ENCODE measurements at places on chromosomes 5 and 9.

DNA sequence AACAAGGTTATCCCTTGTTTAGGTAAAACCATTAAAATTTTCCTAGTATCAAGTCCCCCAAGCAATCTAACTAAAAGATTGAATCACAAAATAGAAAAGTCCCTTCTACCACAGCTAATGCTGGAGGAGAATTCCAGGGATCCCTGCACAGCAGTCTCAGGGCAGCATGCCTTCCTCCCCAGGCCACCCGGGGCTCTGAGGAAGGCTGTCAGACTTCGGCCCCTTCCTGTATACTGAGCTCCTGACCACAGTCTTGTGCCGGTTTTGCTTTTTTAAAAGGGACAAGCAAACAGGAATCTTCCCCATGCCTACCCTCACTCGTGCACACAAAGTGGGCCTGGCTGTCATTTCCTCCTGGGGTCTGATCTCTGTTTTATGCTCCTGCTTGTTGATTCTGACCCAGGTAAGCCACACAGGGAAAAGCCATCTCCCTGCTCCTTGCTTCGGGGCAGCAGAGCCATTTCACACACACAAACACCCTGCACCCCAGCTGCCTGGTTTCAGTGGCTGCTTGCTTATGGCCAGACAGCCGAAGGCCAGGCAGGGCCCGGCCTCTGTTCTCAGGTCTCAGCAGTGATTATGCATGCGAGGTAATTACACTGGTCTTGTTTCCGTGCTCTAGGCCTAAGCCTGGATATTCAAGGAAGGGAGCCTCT lies 211.9 kb downstream of the NXNL2 start:
- DNase-seq: no peak

GRCh38 chr9:134396825-134397224 lies 70.6 kb downstream of the RXRA start:
- no peak for DNase-seq

- no peak for DNase-seq
These were observed 30.2 kb upstream of the GRHPR start for GRCh38 chr9:37392272-37392671.

GRCh38 chr5:178991190-178992145 lies 3.7 kb downstream of the GRM6 start:
- no peak for DNase-seq

DNA sequence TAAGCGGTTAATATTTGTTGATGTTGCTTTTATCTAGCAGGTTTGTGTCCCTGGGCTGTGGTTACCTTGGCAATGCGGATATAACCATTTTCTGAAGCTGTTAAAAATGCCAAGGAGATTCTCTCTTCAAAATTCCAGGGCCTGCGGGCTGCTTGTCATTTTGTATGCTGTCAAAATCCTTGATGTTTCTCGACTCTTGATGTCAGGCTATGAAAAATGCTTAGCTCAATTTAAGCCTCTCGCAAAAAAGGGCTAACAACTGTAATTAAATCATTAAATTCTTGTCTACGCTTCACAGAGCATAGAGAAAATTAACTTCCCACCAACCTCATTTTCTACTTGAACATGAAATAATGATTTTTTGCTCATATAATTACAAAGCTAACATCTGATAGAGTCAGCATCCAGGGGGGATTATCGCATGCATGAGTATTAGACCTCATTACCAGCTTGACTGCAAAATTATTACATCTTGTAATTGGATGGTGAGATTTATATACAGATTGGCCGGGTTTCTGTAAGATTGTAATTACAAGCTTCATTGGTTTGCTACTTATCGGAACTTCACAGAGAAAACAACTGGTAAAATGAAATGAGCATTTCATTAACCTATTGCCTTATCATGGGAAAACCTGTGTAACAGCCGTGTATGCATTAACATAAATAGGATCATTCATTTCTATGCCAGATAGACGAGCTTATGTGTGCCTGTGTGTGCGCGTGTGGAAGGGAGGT lies 83.1 kb upstream of the IRX1 start:
- no peak for DNase-seq

- peak; percentile 91 for DNase-seq
These were observed 12.5 kb upstream of the CTSL start for GRCh38 chr9:87713278-87713987.

GRCh38 chr5:28249771-28250415 lies 1211.5 kb upstream of the CDH9 start:
- DNase-seq: no peak

DNA sequence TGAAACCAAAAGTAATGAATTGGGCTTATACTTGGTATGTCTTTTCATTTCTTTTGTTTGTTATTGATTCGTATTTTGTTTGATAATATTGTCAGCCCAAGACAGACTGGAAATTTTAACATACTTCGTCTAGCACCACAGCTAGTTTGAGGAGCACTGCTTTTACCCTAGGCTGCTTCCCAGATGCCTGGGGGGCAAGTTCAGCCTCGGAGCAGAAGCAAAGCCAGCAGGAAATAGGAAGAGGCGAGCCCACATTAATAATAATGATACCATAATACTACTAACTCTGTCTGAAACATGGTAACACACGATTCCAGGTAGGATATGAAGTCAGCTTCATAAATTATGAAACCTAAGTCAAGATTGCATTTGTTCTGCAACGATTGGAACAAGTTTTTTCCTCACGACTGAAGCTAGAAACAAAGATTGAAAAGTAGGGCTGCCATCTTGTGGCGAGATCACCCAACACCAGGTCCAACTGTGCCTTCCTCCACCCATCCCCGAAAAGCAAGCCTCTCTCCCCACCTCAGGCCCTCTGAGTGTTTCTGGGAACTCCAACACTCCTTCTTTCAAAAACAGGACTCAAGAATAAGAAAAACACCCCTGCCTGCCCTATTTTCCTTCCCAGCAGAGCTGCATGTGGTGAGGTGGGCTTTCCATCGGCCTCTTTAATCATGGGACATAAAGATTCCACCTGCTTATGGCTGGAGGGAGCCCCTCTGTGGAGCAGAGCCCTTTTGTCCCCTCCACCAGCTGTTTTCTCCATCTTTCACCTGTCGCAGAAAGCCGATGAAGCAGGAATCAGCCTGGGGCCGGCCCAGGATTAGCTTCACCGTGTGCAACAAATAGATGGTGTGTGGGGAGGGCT lies 236.4 kb downstream of the CAAP1 start:
- no peak for DNase-seq

GRCh38 chr9:86135371-86135770 lies 36.0 kb upstream of the GOLM1 start:
- DNase-seq: no peak

DNA sequence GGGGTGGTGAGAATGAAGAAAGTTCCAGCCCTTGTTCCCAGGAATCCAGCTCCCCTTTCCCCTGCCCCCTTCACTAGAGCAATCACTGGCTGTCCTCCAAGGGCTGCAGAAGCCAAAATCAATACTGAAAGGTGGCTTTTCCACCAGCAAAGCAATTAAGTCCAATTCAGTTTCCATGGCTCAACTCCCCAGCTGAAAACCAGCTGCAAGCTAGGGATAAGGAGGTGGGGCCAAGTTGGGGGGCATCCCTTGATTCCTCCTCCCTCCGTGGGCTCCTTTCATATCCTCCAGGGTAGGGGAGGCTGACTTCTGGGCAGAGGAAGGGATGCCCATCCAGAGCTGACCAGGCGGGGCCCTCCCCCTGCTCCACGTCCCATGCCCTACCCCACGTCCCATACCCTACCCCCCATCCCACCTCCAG lies 22.7 kb downstream of the CAMK2A start:
- DNase-seq: no peak

DNA sequence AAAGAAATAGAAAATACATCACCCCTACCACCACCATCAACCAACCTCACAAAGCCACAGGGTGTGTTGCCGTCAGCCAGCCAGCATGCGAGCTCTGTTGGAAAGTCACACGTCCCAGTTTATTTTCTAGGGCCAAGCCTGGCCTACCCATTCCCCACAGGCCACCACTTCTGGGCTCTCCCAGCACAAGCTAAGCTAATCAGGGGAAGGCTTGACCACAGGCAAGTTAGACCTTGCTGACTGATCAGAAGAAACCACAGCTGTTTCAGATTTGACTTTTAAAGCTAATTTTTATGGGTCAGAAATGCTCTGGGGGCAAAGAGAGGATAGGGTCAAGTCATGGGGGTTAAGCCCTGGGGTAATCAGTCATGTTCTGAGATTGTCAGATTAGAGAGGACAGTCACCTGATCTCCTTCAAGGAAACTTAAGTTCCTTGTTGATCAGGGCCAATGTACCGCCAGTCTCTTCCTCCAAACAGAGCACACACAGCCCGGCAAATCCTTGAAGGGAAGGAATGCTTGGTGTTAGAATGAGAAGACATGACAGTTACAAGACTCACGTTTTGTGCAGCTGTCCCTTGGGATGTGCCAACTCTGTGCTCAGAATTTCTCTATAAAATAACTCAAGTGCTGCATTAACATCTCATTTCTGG lies 7.6 kb downstream of the SHB start:
- peak; percentile 30 for DNase-seq

DNA sequence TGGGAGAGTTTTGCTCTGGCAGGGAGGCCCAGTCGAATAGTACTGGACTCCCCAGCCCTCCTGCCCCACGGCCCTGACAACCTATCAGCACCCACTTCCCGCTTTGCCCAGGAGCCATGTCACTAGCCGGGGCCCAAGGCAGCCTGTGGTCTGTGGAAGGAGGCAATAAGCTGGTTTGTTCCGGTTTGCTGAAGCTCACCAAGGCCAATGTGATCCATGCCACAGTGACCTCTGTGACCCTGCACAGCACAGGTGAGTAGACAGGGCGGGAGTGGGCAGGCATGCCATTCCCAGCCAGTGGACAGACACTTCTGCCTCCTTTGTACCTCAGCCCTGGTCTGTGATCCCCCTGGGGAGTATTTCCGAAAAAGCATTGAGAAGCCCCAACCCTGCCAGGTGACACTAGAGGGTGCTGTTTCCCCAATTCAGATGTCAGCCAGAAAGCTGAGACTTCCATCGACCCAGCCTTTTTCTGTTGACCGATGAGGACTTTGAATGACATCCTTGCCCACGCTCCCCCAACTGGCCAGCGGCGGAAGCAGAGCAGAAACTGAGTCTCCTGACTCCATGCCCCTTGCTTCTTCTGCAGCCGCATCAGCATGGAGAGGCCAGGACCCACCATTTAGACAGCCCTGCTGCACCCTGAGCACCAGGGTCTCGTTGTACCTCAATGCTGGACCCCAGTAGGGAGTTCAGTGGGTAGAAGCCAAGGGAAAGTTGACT lies 9.6 kb downstream of the PCYOX1L start:
- DNase-seq: peak; percentile 72

- DNase-seq: no peak
These were observed 18.1 kb downstream of the YTHDC2 start for GRCh38 chr5:113531481-113532159.

- no peak for DNase-seq
These were observed 25.1 kb downstream of the CRB2 start for GRCh38 chr9:123380852-123381705.

GRCh38 chr5:53490747-53491146 lies 10.3 kb downstream of the FST start:
- no peak for DNase-seq

DNA sequence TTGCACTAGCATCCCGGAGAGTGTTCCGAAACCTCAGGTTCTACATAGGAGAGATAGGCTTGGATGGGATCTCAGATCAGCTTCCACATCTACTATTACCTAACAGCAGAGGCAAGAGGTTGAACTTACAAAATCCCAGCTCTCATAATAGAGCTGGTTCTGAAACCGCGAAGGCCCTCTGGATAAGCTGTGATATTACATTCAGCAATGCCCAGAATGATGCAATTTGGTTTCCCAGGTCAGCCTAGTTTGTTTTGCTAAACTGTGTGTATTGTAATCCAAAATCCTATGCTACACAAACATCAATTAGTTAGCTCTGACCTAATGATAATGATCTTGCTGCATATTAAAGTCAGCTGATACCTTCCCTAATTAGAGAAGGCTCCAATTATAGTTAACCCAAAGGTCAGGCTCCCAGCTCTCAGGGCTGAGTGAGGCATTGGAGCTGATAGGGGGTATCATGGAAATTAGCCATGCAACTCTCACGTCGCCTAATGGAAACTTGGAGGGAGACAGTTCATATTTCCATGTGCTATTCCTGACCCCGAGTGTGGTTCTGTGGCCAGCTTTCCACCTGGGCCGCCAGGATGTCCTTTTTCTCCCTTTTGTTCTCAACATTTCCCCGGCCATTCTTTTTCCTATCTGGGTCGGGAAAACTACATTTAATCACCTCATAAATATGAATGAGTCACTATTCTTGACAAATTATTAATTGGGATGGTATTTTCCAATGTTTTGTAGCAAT lies 278.4 kb upstream of the IRX1 start:
- no peak for DNase-seq

DNA sequence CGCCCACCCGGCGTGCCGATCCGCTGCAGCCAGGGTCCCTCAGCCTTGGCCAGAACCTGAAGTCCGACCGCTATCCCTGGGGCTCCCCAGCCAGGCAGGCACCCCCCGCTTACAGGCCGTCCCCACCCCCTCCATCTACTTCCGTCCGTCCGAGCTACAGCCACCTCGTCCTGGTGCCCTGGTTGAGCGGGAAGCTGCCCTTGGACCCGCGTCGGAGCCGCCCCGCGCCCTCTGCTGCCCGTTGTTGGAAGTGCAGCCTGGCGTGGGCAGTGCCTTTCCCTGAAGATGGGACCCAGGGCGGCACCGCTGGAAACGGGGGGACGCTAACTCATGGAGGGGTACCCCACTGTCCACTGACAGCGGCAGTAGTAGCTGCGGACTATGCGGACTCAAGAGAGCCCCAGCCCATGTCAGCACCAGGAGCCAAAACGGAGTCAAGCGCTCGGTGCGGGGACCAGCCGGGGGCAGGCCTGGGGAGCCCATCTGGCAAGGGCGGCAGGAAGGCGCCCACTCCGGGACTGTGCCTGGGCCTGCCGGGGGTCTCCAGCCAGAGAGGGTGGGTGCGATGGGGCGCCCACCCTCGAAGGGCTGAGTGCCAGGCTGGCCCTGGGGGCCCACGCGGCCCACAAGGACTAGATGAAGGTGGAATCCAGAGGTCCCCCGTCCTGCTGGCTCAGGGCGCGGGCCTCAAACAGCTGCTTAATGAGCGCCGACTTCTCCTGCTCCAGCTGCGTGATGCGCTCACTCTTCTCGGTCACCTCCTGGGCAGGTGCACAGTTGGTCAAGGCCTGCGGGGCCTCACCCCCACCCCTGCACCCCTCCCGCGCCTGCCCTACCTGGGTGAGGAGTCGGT lies 6.1 kb downstream of the SAPCD2 start:
- peak; percentile 86 for DNase-seq

All from sciatic nerve (tissue), 2 donors.